ENCODE measurements at places on chromosomes 1 and 21.

DNA sequence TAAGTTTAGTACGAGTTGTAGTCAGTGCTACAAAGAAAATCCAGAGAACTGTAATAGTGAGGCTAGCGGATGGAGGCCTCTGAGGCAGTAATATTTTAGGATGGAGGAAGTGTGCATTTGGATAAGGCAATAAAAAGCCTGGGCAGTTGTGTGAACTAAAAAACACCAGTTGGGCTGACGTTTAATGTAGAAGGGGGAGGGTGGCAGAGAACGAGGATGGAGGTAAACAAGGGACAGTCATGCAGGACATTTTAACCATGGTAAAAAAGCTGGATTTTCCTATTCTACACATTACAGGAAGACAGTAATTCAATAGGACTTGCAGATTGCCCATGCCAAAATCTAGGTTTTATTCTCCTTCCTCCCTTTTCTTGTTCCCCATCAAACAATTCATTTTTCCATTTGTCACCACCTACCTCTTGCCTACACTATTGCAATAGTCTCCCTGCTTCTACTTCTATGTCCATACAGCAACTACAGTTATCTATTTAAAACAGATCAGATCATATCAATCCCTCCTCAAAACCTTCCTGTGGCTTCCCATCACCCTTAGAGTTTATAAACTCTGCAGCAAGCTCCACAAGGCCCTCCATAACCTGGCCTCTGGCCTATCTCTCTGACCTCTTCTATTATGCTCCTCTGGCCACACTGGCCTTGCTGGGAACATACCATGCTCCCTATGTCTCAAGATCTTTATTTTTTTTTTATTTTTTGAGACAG is 27.7 kb downstream of the ERO1B start:
- no peak for DNase-seq

GRCh38 chr1:221487781-221488524 is 253.9 kb downstream of the DUSP10 start:
- DNase-seq: no peak

- no peak for DNase-seq
Measured at GRCh38 chr1:19163261-19163660, 46.8 kb downstream of the UBR4 start.

DNA sequence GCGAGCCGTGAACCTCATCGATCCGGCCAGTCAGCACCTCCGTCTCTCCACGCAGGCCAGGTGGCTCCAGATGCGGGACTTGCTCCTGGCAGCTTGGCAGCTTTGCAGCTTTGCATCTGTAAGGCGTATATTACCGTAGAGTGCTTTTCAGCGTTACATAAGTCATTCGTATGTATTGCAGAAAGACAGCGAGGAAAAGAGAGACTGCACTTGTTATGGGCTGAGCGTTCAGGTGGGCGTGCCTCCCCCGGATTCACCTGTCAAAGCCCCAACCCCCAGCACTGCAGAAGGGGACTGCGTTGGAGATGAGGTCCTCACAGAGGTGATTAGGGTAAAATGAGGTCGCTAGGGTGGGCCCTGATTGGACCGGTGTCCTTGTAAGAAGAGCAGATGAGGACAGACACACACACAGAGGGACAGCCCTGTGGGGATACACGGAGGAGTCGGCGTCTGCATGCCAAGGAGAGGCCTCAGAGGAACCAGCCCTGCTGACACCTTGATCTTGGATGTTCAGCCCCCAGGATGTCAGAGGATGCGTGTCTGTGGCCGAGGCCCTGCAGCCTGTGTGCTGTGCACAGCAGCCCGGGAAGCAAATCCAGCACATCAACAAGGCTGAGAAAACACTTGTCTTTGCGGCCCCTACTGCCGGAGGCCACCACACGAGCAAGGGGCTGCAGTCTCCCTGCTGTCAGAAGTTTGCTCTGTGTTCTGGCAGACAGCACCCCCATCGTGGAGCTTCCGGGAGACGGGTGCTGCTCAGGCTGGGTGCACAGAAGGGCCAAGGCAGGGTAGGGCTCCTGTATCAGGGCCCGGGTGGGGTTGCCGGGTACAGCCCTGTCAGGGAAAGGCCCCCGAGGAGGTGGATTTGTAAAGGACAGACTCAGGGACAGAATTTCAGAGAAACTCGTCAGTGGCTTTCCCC is 10.9 kb upstream of the AGPAT3 start:
- DNase-seq: no peak

GRCh38 chr1:215292932-215293331 is 210.4 kb downstream of the KCNK2 start:
- DNase-seq: no peak

GRCh38 chr1:10456048-10456447 is 6.2 kb downstream of the CORT start:
- no peak for DNase-seq

- DNase-seq: no peak
Measured at GRCh38 chr1:28309702-28310101, 19.1 kb upstream of the MED18 start.

DNA sequence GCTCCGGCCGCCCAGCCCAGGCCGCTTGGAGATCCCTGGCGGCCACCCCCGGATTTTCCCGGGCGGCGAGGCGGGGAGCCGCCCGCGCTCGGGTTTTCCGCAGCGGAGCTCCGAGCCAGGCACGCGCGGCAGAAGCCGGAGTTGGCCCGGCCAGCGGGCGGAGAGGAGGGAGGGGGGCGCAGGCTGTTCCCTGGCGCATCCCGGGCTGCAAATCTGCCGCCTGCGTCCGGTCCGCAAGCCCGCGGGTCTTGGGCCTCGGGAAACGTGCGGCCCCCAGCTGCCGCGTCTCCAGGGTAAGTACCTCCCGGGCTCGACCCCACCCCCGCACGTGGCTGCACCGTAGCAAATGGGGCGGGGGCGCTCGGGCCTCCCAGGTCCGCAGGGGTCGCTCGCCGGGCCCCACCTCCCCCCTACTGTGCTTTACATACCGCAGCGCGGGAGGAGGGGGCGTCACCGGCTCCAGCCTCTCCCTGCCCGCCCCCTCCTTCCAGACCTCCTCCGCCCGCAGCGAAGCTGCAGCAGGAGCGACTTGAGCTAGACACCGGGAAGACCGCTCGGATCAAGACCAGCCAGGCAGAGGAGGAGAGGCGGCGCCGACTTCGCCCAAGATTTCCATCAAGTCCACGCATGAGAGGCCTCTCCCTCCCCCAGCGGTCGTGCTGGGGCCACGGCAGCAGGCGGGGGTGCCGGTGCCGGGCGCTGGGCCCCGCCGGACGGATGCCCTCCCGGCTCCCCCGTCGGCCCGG is 1.6 kb downstream of the TMEM200B start:
- DNase-seq: no peak

- no peak for DNase-seq
Measured at GRCh38 chr1:62068978-62069377, 125.7 kb upstream of the L1TD1 start.

DNA sequence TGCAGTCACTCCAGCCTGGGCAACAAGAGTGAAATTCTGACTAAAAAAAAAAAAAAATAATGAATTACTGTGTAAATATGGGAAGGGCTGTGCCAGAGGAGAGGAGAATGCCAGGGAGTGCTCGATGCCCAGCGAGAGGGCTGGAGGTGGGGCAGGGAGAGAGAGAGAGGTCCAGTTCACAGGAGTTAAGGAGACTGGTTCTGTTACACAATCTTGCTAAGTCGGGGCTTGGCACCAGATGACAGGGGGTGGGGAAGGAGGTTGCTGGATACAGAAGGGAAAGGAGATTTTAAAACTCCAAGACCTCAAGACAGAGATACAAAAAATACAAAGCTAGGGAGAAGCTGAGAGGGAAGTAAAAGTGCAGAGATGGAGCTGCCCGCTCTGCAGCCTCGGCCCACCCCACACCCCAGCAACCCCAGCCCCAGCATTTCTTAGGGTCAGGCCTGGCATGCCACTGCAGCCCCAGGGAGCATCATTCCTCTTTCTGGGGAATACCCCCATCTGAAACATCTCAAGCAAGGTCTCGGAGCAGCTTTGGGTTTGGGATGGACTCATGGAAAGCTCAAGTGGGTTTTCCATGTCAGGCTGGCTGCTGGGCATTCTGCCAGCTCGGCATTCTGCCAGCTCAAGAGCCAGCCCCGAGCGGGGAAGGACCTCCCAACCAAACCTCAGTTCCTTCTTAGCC is 991 bp downstream of the SELENBP1 start:
- DNase-seq: no peak

DNA sequence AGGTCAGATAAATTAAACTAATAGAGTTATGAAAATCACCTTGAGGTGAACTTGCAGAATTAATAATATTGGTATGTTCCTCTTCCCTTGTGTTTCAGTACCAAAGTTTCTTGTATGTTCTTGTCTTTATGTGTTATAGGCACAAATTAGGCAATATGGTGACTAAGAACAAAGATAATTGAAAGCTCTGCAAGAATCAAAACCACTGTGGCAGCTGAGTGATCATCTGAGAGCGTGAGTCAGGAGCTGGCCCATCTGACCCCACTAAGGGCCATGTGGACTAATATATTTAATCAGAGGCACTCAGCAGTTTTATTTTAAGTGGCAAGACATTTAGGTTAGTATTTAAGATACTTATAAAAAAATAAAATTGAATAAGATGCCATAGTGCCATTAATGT is 12.8 kb upstream of the CASQ2 start:
- no peak for DNase-seq

DNA sequence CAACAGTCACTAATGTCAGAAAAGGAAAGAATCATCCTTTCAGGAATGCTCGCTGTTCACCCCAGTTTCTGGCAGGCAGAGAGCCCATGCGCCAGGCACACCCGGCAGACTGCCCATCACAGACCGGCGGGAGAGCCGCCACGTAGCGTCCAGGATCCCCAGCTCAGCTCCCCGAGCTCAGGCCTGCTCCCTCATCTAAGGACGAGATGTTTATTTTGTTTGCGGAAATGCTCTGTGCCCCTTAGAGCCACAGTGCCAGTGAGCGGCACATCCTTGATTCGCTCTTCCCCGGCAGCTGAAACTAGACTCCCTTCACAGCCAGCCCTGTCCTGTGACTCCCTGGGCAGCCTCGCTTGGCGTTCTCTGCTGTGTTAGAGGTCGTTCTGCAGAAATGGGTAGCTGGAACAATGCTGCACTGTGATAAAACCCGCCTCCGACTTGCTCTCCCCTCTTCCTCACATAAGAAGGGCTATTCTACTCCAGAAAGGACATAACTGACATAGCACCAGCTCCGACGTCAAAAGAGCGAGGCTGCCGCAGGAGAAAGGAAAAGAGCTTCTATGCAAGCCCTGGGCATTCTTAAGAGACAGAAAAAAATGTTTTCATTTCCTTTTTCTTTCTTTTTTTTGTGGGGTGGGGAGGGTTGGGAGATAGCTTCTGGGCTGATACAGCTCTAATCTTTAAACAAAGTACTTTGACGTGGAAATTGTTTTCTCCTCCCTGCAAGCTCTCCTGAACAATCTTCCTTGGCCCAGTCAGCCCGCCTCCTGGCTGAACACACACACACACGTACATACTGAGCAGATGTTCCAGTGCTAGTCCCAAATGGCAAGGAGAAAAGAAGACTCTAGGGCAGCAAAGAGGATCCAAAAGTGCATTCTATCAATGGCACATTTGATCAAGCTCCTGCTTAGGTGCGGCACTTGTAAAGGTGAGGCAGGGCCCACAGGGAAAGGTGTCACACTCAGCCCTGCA is 37.2 kb downstream of the MRAP start:
- DNase-seq: no peak

GRCh38 chr1:204241914-204242313 is 28.1 kb upstream of the GOLT1A start:
- DNase-seq: no peak

DNA sequence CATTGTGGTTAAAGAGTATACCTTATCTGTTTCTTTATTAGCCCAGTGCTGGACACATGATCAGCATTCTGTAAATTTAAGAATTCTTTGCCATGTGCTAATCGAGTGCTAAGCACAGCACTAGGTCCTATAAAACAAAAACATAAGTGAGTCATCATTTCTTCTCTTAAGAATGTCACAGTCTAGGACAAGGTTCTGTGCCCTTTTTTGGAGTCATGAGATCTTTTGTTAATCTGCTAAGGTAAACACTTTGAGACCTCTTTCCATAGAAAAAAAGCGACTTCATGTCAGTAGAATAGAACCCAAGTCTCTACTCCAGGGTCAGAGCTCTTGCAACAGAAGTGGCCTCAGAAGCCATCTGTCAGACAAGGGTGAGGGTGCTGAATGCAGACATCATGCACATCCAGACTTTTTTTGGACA is 70.0 kb upstream of the NFIA start:
- DNase-seq: no peak

- no peak for DNase-seq
Measured at GRCh38 chr1:3461934-3462275, 7.4 kb downstream of the ARHGEF16 start.

DNA sequence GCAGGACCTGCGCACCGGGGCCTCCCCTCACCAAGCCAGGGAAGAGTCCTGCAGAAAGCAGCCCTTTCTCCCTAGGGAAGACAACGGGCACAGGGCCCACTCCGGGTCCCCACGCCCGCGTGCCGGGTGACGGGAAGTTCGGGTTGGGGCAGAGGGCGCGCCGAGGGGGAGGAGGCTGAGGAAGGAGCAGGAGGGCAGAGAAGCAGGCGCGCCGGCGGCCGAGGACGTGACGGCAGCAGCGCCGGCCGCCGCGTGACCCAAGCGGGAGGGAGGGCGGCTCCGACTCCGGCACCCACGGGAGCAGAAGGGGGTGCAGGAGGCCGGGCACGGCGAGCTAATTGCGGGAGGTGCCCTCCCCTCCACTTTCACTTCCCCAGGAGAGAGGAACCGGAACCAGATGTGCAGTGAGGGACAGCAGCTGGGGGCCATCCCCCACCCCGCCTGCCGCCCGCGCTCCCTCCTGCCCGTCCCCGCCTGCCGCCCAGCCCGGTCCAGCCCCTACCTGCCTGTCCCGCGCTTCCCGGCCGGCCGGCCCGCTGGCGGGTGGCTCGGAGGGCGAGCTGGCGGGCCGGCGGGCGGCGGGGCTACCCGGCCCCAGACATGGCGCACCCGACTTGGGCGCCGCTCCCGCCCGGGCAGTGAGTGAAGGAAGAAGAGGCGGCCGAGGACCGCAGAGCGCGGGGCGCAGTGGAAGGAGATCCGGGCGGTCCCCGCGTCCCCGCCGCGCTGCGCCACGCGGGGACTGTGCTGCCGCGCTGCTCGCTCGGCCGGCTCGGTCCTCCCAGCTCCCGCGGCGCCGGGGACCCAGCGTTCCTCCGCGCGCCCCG is 510 bp downstream of the DENND4B start:
- DNase-seq: peak; percentile 84

GRCh38 chr1:192602757-192603156 is 27.2 kb downstream of the RGS1 start:
- DNase-seq: no peak

GRCh38 chr1:84428235-84428634 is 30.0 kb downstream of the DNASE2B start:
- no peak for DNase-seq

DNA sequence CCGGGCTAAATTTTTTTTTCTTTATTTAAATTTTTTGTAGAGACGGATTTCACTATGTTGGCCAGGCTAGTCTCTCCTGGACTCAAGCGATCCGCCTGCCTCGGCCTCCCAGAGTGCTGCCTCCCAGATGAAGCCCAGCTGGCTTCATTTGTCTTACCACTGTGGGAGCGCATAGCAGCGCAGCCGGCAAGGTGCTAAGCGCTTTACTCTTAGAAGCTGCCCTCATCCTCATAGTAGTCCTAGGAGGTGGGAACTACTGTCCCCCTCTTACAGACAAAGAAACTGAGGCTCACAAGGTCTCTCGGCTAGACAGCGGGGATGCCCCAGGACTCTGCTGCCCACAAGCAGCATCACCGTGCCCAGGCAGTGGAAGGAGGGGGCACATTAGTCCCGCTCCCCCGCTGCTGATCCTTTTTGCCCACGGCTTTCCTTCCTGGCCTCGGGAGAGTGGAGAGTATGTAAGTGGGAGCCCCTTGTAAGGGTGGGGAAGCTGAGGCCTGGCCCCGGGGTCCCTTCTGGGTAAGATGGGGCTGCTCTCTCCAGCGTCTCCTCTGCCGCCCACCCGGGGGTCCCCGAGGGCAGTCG is 726 bp downstream of the TMEM54 start:
- DNase-seq: no peak

GRCh38 chr1:8879922-8880676 is 1.6 kb upstream of the ENO1 start:
- peak; percentile 84 for DNase-seq
